Right forelimb (tissue), 1 donor: ENCODE measurements at places on chromosomes 1 and 21.

- no peak for DNase-seq
Measured at GRCh38 chr1:225944951-225945350, 3.9 kb upstream of the LEFTY2 start.

- no peak for DNase-seq
Measured at GRCh38 chr1:175303201-175303707, 110.7 kb upstream of the KIAA0040 start.

GRCh38 chr1:211476200-211476849 lies 15.6 kb downstream of the RD3 start:
- DNase-seq: no peak

DNA sequence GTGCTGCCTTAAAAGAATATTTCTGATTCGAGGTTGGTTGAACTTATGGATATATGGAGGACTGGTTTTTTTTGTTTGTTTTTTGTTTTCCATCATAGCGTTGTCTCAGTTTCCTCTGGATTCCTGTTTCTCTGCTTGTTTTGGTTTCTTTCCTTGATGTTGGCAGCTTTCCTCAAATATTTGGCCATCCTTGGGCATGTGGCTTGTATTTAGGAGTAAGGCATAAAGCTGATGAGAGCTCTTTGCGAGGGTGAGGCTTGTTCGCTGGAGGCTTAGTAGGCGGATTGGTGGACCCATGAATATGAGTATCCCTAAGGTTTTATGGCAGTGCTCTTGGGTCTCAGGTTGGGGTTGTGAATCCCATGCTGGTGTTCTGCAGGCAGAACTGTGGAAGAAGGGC lies 22.9 kb downstream of the DYRK1A start:
- DNase-seq: no peak

DNA sequence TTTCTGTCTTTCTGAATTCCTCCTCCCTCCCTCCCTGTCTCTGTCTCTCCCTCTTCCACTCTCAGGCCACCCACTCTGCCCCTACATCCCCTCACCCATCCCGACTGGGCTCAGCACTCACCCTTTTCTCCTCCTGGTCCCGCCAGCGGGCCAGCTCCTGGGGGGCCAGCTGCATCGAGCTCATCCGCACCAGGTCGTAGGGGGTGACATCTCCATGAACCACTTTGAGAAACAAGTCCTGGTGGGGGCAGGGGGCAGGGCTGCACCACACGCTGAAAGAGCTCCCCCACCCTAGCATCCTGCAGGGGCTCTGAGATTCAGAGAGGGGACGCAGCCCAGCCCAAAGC lies 17.8 kb downstream of the SPOCD1 start:
- peak; percentile 37 for DNase-seq

DNA sequence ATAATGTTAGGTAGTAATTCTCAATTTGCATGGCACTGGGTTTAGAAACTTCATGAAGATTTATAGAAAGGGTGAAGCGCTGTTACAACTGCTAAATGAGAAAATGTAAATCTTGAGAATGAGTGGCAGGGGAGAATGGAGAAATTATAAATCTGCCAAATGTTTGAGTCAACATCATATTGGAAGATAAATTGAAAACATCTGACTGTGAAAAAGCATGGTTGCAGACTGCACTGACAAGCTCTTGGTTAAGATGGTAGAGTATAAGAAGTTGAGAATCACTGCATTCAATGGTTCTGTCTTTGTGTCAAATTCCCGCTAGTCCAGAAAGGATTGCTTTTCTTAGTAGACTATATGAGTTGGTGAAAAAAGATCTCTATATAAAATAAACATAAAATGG lies 113.3 kb upstream of the DUSP10 start:
- no peak for DNase-seq

DNA sequence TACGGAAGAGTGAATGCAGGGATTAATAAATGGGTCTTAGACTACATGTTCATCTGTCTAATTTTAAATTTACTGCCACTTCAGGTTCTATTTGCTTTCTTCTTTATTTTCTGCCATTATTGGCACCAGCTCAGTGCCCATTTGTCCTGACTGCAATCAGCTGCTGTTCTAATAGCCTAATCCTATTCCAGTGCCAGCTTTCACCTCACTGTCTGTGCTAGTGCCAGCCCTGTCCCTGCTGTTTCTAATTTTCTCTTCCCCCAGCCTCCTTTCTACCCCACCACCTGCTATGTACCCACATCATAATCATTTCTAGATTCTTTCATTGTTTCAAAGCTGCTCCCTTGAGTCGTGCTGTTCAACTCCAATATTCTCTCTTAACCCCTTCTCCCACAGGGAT lies 86.4 kb downstream of the KCNK1 start:
- DNase-seq: no peak

GRCh38 chr1:205629751-205630150 lies 2.1 kb downstream of the ELK4 start:
- DNase-seq: no peak

DNA sequence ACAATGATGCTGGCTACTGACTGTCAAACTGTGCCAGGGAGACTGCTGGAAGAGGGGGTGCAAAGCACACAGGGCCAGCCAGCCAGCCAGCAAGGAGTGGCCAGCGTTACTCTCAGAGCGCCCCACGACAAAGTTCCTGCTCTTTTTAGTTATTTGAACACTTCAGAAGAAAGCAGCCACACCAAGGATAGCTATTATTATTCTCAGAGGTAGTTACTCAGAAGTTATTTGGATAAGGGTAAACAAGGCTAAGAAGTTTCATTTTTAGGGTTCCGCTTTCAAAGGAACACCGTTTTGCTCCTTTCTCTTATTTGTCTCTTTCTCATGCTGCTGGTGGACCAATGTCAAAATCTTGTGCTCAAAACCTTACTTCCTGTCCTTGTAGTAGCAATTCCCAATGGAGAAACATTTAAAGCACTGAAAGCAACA lies 59.9 kb downstream of the VANGL2 start:
- no peak for DNase-seq

GRCh38 chr1:58748666-58749065 lies 35.2 kb downstream of the JUN start:
- DNase-seq: no peak

- no peak for DNase-seq
Measured at GRCh38 chr1:6491480-6491962, at the start of gene PLEKHG5. PLEKHG5 (minus strand) TSS chr1:6491667; CDS start chr1:6477571, 14,096 bp downstream.

DNA sequence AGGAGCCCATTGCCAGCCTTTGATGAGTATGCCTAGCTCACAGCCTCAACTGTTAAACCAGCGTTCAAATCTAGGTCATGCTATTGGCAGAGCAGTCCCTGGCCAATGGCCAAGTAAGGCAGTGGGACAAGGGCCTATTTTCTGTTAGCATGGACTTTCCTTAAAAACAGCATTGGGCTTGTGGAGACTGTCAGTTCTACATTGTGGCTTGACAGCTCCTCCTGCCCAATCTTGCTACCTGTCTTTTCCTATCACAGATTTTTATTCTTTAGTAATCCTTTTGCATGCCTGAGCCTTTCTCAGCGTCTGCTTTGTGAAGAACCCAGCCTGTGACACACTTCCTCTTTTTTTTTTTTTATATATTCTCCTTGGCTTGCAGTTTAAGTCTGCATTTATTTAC lies 56.4 kb downstream of the DIP2A start:
- no peak for DNase-seq

DNA sequence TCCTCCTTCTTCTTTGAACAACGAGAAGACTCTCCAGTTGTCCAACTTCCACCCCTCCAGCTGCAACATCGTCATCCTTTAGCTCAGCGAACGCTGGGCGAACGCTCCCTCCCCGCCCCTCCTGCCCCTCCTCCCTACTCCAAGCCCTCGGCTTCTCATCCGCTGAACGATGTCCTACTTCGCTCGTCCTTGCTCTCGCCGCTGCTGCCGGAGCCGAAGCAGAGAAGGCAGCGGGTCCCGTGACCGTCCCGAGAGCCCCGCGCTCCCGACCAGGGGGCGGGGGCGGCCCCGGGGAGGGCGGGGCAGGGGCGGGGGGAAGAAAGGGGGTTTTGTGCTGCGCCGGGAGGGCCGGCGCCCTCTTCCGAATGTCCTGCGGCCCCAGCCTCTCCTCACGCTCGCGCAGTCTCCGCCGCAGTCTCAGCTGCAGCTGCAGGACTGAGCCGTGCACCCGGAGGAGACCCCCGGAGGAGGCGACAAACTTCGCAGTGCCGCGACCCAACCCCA lies at the start of gene BCAN:
Gene BCAN, plus strand, starts transcription at position 357 of the 504 bp plus-strand sequence. CDS start 3,938 bp downstream, outside the sequence.
- peak; percentile 59 for DNase-seq

DNA sequence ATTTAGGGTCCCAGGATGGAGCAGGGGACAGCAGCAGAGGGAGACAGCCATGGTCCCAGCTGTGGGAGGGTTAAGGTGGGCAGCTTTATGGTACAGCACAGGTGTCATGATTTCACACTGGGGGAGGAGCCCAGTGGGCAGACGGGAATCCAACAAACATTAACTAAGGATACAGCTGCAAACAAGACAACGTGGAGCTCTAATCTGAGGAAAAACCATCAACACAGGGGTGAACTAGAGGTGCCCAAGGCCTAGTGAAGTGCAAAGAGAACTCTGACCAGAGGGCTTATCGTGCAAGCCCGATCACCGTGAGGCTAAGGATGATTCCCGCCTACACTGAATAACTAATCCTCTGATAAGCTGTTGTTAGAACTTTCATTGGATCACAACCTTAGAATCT lies 18.7 kb downstream of the ECE1 start:
- DNase-seq: no peak

GRCh38 chr1:179707406-179707805 lies 35.7 kb upstream of the FAM163A start:
- no peak for DNase-seq

DNA sequence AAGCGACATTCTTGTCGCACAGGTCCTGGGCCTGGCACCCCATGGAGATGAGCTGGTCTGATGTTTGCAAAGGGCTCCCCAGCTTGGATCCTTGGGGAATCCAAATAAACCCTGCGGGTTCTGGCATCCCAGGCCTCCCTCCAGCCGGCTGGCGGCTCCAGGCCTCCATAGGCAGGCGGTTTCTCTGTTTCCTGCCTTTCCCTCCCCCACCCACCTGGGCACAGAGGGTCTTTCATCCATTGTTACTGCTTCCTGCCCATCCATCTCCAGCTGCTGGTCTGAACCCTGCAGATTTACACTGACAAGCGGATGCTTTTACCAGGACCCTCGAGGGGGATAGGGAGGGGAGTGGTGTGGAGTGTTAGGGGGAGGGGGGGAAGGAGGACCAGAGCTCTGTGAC lies 39.1 kb upstream of the ID3 start:
- no peak for DNase-seq

DNA sequence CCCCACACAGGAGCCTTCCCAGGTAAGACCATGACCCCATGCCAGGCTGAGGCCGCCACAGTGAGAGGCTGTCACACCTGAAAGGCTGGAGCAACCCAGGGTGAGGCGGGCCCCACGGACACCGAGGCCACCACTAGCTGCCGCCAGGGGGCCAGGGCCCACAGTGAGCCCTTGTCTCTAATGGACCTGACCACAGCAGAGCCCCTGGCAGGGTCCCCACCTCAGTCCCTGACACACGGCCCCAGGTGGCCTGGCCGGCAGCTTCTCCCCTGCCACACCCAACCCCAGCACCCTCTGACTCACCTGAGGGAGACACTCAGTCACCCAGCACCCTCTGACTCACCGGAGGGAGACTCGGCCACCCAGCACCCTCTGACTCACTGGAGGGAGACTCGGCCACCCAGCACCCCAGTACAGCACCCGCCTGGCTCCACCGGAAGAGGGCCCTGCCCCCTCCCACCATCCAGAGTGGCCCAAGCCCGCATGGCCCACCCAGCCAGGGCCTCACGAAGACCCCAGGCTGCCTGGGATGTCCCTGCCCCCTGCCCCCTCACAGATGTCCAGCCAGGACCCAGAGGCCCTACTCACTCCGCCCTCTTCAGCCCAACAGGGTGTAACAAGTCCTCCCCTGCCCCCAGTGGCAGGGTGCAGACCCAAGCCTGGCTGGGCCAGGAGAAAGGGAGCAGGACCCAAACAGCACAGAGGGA lies 4.4 kb downstream of the DVL1 start:
- DNase-seq: no peak

DNA sequence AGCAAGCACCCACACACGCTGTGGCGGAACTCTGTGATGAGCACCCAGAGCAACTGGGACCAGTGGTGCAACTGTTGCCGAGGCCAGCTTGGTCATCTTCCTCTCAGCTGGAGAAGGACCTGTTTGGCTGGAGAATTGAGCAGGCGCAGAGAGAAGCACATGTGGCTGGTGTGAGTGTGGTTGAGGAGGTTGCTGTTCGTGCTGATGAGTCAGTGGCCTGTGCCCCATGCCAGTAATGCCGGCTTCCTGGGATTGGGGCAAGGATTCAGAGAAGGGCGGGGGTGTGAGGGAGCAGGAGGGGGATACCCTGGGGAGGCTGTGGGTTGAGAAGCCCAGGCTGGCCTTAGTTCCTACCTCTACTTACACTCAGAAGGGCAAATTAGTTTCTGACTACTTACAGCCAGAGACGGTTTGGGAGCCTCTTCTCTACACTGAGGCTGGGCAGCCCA lies 57.5 kb upstream of the EPS8L3 start:
- peak; percentile 61 for DNase-seq

GRCh38 chr1:1967151-1967550 lies 36.4 kb downstream of the CFAP74 start:
- DNase-seq: no peak

- no peak for DNase-seq
Measured at GRCh38 chr1:154186177-154186576, 5.7 kb downstream of the TPM3 start.

GRCh38 chr1:20149601-20150325 lies 10.6 kb downstream of the PLA2G2F start:
- DNase-seq: no peak

DNA sequence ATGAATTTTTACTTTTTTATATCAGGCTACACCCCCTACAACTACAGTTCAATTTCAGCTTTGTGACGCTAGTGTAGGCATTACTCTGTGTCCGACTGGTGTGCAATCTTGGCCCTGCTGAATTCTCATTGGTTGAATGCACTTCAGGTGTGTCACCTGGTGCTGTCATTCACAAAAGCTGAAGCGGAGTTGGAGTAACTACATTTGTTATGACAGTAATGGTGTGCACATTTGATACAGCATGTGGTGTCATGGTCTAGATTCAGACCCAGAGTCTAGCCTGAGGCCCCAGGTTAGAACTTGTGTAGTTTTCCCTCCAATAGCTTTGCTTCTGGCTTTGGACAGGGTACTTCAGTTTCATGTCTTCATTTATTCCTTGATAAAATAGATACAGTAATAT lies 88.7 kb downstream of the C1orf94 start:
- DNase-seq: no peak

GRCh38 chr21:41699311-41699710 lies 67.5 kb downstream of the RIPK4 start:
- DNase-seq: no peak

DNA sequence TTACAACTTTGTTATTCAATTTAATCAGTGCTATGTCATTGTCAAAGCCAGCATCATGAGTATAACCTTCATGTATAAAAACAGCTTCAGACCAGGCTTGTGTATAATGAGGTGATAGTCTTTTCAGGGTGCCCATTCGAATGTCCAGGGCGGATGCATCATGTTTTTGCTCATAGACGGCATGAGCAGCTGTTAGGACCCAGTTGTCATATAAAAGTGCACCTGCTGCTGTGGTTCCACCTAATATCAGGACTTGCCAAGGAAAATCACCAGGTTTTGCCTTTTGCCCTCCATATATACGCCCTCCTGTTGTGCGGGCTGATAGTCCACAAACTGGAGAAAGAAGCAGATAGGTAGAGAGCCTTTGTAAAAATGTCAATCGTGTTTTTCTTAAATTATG lies 14.9 kb downstream of the TARDBP start:
- no peak for DNase-seq

- no peak for DNase-seq
Measured at GRCh38 chr1:233143241-233143640, 152.3 kb downstream of the PCNX2 start.

- DNase-seq: no peak
Measured at GRCh38 chr1:198228925-198229324, 72.1 kb downstream of the NEK7 start.

GRCh38 chr1:62977366-62977765 lies 193.4 kb downstream of the ATG4C start:
- DNase-seq: no peak

- DNase-seq: no peak
Measured at GRCh38 chr1:7012461-7012924, 227.2 kb downstream of the CAMTA1 start.
